ENCODE measurements at places on chromosomes 6 and 20.

DNA sequence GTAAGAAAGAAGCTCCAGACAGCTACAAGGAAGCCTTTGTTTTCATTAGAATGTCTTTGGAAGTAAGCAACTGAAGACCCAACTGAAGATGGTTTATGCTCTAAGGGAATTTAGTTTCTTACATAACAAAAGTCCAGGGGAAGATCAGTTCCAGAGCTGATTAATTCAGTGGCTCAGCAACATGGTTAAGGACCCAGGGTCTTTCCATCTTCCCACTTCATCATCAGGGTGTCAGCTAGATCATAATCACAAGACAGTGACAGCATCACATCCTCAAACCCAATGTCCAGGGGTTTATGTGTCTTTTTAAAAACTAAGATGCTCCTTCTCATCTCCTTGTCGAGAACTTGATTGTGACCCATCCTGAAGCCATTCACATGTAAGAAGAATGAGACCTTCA lies 119.7 kb upstream of the PRDM1 start:
- DNase-seq: no peak

GRCh38 chr20:62741701-62742491 lies 33.3 kb downstream of the NTSR1 start:
- no peak for DNase-seq

DNA sequence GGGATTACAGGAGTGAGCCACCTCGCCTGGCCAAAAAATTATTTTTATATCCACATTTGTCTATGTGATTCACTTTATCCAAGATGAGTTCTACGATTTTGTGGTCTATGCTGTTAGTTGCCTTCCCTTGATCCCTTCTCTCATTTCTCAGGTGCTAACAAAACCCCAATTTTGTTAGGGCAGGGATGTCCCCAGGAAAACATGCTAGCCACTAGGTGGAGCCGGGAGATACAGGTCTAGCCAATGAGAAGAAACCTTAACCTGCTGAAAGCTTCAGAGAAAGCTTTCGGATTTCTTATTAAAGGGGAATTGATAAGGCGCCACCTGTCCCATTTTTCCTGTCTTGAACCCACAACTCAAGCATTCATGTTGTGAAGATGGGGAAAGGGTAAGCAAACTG lies 167.4 kb upstream of the OLIG3 start:
- no peak for DNase-seq

DNA sequence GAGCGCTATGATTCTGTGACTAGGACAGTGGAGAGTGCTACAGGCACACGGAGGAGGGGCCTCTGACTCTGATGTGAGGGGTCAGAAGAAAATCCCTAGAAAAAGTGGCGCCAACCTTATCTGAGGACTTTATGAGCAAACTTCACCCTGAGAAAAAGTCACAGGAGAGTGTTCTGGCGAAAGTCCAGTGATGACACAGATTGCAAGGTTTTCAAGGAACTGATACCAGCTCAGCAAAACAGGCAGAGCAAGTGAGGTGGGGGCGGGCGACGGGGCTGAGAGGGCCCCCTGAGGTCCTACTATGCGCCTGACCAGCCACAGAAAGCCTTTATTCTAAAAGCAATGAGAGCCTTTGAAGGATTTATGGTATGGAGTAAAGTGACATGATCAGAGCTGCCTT lies 73.3 kb downstream of the SLC22A23 start:
- DNase-seq: no peak

DNA sequence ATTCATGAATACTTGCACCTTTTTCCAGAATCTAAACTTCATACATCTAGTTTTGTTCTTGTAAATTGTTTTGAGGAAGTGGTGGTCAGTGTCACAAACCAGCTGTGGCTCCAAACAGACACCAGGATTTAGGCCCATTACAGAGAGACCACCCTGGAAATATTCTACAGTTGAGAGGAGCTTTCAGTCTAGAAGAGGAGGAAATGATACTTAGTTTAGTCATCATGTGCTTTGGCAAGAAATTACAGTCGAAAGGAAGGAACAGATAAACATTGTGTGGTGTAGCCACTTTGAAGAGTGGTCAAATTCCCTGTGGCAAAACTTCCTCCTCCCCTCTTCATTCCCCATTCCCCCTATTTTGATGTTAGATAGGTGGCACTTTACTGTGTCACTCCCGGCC lies 15.7 kb downstream of the DCBLD1 start:
- DNase-seq: no peak

DNA sequence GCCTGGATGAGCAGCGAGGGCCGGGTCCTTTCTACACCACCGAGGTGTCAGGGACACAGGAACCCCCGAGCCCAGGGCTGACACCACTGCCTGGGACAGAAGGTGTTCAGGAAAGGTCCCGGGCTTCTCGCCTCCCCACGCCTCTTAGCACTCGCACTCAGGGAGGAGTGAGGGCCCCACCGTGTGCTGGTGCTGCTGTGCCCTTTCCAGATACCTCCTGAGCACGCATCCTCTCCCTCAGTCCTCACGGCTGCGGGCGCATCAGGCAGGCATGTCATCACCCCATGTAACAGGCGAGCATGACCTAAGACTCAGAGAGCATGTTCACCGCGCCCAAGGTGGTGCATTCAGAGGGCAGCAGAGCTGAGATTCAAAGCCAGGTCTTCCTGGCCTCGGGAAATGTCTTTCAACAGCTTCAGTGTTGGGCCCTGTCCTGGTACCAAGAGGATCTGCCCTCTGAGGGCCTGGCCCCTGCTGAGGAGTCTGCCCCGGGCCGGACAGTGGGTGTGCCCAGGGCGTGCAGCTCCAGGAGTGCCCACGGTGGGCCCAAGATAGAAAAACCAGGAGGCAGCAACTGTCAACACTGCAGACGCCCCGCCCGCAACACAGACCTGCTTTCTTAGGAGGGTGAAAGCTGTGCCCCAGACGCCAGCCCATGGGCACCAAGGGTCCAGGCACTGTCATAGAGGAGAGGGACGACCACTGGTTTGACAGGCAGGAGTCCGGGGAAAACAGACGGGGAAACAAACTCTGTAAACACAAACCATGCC lies 29.2 kb downstream of the TGM2 start:
- no peak for DNase-seq

GRCh38 chr6:70841112-70841511 lies 115.7 kb downstream of the B3GAT2 start:
- DNase-seq: no peak

DNA sequence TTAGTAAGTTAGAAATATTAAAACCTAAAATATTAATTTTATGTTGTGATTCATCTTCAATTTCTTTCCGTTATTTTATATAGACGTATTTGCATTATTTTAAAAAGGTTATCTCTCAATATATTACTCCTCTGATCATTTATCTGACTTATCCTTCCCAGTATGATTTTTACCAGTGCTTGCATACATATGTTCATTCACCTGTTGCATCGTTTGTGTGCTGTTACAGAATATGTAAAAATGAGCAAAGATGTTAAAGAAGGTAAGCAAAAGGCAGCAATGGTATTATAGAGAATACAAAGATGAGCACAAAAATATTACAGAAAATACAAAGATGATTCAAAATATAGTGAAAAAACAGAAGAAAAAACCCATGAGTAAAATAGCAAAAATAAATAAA lies 48.9 kb downstream of the SYCP2 start:
- no peak for DNase-seq

GRCh38 chr6:129440691-129441090 lies 269.3 kb downstream of the ARHGAP18 start:
- no peak for DNase-seq

DNA sequence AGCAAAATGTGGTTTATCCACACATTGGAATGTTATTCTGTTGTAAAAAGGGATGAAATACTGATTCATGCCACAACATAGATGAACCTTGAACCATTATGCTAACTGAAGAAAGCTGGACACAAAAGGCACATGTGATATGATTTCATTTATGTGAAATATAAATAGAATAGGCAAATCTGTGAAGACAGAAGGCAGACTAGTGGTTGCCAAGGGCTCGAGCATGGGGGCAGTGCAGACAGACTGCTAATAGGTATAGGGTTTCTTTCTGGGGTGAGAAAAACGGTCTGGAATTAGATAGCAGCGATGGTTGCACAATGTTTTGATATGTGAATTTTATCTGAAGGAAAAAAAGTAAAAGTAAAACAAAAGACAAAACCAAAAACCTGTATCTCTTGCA lies 54.6 kb upstream of the FNDC1 start:
- DNase-seq: no peak

GRCh38 chr6:21294144-21294543 lies 299.4 kb upstream of the SOX4 start:
- no peak for DNase-seq

GRCh38 chr6:108874470-108875160 lies 26.4 kb downstream of the ARMC2 start:
- DNase-seq: no peak

- DNase-seq: no peak
Measured at GRCh38 chr6:38178584-38178886, 359.0 kb downstream of the ZFAND3 start.

DNA sequence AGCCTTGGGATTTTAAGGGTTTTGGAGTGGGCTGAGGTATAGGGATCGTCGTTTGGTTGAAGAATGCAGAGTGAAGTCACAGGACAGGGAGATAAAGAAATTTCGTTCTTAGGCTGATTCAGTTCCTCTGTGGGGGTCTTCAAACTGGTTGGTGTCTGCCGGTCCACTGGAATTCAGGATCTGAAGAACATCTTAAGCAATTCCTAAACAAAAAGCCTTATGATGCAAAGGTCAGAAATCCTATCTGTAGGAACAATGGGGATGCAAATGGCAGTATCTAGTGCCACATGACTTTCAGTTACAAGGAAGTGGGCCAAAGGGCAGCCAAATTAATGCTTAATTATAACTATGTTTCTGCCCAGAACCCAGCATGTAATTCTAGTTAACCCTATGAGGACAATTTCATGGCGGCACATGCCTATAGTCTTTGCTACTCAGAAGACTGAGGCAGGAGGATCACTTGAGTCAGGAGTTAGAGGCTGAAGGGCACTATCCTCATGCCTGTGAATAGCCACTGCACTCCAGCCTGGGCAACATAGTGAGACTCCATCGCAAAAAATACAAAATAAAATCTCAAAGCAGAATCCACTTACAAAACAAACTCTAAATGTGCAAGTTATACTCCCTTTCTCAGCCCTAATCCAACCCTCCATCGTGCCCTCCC lies 4.6 kb upstream of the SLC2A10 start:
- no peak for DNase-seq

- DNase-seq: no peak
Measured at GRCh38 chr20:19048995-19049501, 163.4 kb upstream of the SLC24A3 start.

DNA sequence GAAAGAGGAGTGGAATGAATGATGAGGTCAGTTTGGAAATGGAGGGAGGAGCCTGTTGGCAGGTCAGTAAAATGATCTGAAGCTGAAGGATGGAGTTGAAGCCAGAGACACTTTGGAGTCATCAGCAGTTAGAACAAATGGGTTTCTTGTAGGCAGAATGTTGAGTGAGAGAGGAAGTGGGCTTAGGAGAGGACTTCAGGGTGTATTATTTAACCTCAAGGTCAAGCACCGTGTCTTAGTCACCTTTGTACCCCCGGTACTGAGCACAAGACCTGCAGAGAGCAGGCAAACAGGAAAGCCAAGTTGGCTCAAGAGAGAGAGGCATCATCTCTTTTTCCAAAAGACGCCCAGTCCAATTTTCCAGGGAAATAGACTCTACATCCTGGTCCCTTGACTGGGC lies 23.3 kb downstream of the C20orf173 start:
- DNase-seq: no peak

DNA sequence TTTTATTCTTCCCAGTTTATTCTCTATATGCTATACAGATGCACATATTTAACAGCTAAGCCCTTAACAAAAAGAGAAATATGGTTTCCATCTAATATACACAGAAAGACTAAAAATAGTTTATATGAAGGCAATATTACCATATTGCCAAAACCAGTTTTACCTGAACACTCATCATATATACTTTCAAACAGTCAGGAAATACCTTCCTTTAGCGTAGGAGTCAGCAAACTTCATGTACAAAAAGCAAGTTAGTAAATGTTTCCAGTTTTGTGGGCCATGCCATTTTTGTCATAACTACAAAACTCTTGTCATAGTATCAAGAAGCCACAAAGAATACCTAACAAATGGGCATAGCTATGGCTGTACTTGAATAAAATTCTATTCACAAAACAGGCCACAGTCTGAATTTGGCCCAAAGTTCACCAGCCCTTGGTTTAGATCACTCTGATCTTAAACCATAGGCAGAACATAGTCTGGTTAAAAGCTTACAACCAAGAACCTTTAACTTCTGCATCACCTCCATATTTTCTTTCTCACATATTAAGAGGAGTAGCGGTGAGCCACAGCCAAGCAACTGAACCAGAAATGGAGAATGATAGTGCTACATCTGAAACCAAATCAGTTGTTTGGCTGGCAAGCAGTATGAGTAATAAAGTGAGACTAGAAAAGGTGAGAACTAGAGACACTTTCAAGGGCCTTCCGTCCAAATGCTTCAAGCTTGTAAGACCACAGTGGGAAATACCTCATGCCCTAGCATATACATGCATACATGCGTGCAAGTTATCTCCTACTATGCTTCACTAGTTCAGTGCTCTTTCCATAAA lies 116.6 kb downstream of the PTPRK start:
- no peak for DNase-seq

DNA sequence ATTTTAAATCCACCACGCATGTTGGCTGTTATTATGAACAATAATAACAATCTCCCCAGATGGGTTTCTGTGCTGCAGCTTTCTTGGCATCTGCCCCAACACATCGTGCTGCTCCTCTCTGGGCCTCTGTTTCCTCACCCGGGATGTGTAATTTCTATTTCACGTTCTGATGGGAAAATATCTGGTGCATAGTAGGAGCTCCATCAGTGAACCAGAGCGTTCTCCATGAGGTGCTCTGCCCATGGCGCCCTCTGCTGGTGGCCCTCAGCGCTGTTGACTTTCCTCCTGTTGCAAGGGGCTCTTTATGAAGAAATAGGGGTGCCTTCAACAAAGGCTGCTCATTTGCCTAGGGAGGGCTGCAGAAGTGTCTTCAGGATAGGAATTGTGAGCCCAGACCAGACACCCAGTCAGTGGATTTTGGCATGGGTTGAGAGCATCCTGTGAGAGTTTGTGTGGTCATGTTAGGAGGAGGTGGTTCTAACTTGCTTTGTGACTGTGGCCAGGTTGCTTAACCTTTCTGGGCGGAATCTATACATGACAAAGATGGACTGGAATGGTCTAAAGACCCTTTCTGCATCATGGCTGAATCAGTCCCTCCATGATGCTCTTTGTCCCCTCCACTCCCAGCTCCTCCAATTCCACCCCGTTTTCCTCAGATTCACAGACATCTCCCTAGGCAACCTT lies 8.1 kb downstream of the SCRT2 start:
- peak; percentile 64 for DNase-seq

DNA sequence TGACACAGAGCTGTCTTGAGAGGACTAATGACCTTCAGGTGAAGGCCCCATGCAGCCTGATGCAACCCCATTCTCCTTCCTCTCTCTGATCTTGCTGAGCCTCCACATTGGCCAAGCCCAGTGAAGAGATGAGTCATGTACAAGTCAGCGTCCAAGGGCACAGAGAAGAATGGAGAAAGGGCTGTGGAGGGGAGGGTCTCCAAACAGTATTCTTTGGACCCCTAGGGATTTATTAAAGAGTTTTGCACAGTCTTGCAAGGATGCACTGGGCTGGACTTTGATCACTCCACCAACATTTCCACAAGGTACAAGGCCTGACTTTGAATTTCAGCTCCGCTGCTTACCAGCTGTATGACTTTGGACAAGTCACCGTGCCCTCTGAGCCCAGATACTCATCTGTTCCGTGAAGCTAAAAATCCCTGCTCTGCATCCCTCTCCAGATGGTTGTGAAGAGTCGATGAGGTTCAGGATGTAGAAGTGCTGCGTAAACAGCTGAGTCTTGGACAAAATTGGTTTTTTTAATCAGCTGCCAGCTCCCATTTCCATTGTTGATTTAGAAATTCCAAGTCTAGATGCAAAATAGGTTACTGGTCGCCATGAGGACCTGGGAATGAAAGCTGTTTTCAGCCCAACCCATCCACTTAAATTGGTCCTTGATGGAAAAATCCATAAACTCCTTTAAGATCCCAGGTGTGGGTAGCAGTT lies 14.1 kb upstream of the KCNG1 start:
- no peak for DNase-seq

Measured in posterior cingulate gyrus (tissue), 11 donors.